ENCODE measurements at places on chromosomes 11 and 22. TPM values are rescaled to one million over a fixed set of nuclear protein-coding genes. Genes with fewer than 3 reads are reported as not detected.
A peak's percentile ranks its signal among the peaks of the same experiment; 100 is the strongest.

The OR52I1 gene
- not detected for total RNA-seq

The KCTD14 gene
- total RNA-seq, result 0.20 TPM

The TEAD1 gene
- 0.89 TPM for total RNA-seq

The LMF2 gene
- 88.6 TPM for total RNA-seq

The XKR3 gene
- not detected for total RNA-seq

DNA sequence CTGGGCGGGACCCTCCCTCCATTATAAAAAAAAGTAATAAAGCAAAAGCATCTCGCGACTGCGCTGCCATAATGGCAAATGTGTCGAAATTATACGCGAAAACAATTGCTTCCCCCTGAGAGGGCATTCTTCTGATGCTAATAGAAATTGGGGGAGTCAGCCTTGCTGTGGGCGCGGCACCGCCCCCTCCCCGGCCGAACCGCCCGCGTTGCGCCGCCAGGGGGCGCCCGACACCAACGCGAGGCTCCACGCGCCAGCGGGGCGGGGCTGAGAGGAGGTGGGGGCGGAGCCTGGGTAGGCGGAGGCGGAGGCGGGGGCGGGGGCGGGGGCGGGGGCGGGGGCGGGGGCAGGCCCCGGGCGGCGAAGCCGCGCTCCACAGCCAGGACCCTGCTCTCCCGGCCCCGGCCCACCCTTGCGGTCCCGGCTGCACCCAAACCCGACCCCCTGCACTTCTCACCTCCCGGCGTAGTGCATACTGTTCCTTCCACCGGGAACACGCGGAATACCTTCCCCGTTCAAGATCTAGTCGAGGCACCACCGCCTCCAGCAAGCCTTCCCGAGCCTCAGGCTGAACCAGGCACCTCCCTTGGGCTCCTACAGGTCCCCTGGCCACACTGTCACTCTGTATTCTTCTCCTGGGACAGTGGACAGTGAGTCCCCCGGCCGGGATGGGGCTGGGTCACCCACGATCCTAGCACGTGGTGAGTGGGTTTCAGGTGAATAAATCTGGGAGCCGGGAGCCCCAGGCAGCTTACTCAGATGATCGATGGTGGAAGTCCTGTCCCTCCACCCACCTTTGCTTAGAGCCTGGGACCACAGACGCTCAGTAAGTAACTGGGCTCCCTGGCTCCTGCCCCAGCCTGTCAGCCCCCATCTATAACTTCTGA, 15.5 kb upstream of the UPK3A start:
- H3K27ac ChIP-seq, result no peak overlapping the region
- peaks cover 8% of the 10 kb centered on the region for H3K4me1 ChIP-seq
- DNase-seq, result peak; percentile 93
- no peaks in the 10 kb centered on the region for H3K27me3 ChIP-seq
- no peaks in the 10 kb centered on the region for H3K36me3 ChIP-seq
- H3K4me3 ChIP-seq, result peak overlapping the region; percentile 74

DNA sequence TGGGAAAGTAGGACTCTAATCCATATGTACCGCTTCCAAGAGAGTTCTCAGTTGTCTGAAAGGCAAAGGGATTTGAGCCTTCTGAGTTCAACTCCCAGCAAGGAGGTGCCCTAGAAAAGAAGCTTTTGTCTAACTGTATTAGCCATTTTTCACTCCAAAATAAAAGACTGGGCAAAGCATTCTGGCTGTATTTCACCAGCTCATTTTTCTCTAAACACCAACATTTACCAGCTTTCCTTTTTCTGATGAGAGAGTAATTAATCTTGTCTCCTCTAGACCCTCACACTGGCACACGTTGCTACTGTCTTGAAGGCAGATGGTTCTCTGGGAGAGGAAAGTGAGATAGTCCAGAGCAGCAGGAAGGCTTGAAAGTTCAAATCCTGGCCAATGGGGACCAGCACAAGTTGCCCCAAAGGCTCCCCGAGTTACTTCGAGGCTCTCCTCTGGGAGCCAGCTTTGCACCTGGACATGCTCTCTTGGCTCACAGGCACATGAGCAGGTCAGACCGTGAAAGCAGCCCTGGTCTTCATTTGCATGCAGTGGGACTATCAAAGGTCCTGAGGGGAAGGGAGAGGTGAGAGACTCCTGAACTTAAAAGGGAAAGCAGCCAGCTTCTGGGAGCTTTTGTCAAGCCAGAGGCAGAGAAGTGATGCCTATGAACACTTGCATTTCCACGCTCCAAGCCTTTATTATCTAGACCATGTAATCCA, 100.0 kb downstream of the NTM start:
- no peak overlapping the region for H3K27ac ChIP-seq
- H3K36me3 ChIP-seq, result no peaks in the 10 kb centered on the region
- H3K4me3 ChIP-seq, result no peak overlapping the region
- H3K27me3 ChIP-seq, result no peaks in the 10 kb centered on the region
- no peaks in the 10 kb centered on the region for H3K4me1 ChIP-seq

DNA sequence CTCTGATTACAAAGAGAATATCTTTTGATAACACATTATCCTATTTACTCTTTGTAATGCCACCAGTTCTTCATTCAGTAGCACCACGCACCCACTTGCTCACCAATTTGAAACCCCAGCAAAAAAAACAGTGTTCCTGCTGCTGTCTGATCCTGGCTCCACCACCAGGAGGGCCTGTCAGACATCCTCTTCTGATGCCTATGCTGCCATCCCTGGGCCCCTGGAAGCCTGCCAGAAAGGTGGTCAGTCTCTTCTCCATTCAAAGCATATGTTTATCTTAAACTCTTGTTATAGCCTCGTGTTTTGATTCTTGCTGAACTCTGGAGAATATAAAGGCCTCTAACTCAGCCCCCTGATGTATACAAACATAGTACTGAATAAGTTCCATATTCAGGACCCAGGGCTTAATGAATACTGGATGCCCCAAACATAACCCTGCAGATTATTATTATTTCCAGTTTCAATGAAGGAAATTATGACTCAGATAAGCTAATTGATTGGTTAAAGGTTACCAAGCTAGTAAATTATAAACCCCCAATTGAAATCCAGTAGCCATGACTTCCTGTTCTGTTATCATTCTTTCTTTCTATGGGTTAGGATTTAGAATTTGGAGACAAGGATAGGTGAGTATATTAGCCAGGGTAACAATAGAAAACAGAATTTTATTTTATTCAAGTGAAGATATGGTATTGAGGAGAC, 116.7 kb downstream of the NTM start:
- DNase-seq, result no peak
- no peaks in the 10 kb centered on the region for H3K27me3 ChIP-seq
- H3K4me1 ChIP-seq, result no peaks in the 10 kb centered on the region
- H3K36me3 ChIP-seq, result no peaks in the 10 kb centered on the region

DNA sequence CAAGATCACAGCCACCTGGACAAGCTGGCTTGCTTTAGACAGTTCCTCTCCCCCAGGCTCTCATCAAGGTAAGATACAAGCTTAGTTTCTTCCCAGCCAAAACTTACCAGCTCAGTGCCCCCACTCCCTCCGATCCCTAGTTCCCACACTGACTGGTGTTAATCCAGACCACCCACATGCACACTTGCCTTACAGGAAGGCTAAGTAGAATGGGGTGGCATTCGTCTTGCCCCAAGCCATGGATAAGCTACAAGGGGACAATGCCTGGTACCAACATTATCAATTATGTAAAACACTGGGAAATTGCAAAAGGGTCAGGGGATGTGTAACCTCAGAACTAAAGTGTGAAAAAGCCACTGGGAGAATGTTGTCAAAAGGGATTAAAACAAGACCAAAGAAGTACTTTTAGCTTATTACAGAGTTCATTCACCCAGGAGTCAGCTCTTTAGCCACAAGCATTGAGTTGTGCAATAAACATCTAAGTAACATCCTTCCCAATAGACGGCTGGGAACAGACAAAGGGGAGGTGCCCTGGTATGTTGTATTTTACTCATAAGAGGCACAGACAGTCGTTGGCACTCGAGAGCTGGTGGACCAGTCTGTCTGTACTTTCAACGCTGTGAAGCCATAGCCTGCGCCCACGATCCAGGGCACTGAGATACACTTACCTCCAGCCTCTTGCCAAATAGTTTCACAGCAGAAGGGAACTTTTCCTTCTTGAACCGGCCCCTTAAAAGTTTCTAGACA, 1.1 kb downstream of the DHCR7 start:
- peak overlapping the region; percentile 83 for H3K27ac ChIP-seq
- H3K36me3 ChIP-seq, result no peaks in the 10 kb centered on the region
- H3K4me1 ChIP-seq, result peaks cover 33% of the 10 kb centered on the region
- no peaks in the 10 kb centered on the region for H3K27me3 ChIP-seq
